ENCODE measurements at places on chromosomes 11 and 22.

GRCh38 chr11:47234669-47235100 lies 13.9 kb downstream of the ACP2 start:
- no peak for DNase-seq

DNA sequence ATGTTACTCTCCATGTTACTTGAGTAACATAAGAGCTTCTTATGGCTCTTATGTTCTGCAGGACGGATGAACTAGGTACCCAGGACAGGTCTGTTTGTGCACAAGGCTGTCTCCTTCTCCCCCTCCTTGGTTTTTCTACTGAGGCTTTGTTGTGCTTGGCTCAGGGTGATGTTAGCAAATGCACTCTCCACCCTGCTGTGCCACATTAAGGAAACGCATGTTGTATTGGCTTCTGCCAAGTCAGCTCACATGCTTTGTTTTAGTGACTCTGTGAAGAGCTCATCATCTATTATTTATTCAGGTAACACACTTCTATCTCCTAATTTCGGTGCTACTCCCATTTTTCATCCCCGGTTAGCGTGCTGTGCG lies 108.3 kb downstream of the PTPRJ start:
- DNase-seq: no peak

DNA sequence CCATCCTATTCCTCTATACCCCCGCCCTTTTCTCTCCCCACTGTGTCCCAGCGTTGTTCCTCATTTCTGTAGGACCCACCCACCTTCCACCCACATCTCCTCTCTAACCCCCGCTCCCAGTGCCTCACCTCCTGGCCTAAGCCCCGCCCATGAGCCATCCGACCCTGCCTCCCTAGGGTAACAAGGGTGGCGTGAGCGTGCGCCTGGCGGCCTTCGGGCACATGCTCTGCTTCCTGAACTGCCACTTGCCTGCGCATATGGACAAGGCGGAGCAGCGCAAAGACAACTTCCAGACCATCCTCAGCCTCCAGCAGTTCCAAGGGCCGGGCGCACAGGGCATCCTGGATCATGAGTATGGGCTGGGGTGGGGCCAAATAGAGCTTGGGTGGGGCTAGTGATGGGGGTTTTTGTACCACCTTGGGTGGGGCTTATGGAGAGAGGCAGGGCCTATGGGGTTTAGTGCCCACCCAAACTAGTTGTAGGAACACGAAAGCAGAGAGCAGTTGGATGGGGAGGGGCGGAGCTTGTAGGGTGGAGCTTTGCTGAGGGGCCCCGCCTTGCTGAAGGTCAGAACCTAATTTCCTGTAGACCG lies 4.5 kb downstream of the INPP5J start:
- no peak for DNase-seq

DNA sequence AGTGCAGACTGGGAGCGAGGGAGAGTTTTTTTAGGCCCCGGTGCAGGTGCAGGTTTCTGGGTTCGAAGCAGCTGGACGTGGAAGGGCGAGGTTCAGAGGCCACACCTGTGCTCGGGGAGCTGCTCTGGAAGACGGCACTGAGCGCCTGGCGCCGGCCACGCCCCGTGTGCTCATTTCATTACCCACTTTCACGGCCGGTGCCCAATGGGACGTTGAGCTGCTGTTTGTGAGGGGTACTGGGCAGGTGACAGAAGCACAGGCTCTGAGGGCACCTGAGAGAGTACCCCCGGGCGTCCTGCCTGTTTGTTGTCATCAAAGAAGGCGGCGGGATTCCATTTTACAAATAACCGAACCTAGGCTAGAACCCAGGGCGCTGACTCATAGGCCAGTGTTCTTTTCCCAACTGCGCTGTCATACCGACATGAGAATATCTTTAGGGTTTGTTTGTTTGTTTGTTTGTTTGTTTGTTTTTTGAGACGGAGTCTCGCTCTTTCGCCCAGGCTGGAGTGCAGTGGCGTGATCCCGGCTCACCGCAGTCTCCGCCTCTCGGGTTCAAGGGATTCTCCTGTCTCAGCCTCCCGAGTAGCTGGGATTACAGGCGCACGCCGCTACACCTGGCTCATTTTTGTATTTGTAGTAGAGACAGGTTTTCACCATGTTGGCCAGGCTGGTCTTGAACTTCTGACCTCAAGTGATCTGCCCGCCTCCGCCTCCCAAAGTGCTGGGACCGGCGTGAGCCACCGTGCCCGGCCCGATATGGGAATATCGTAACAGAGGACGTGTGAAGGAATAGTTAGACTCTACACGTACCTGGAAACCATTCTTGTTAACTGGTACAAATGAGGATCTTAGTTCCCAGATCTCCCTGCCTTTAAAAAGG lies 16.6 kb upstream of the SPTBN2 start:
- DNase-seq: no peak

DNA sequence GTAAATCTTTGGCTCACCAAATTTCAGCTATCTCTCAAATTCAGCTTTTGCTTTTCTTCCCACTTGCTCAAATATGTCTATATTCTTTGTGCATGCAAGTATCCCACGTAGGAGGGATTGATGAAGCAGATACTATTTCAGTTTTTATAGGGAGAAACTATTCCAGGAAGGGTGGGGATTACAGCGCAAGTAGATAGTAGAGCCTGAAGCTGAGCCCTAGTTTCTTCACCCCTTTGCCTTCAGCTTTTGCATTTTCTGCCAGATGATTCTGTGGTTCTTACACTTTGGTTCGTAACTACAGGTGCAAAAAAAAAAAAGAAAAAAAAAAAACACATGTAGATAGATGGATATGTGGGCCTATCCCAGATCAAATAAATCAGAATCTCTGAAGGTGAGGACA lies 3.1 kb upstream of the ACP2 start:
- no peak for DNase-seq

GRCh38 chr11:131284041-131284440 lies 86.4 kb upstream of the NTM start:
- no peak for DNase-seq

- DNase-seq: no peak
These were observed 91.1 kb upstream of the B3GAT1 start for GRCh38 chr11:134503100-134503499.

DNA sequence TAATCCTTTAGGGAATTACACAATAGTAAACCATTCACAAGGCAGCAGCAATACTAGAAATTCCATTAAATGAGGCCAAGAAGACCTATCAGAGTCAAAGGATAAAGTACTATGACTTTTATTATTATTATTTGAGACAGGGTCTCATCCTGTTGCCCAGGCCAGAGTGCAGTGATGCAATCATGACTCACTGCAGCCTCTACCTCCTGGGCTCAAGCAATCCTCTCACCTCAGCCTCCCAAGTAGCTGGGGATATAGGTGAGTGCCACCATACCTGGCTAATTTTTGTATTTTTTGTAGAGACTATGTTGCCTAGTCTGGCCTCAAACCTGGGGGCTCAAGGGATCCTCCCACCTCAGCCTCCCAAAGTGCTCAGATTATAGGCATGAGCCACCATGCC lies 51.8 kb downstream of the TTC28 start:
- DNase-seq: no peak

DNA sequence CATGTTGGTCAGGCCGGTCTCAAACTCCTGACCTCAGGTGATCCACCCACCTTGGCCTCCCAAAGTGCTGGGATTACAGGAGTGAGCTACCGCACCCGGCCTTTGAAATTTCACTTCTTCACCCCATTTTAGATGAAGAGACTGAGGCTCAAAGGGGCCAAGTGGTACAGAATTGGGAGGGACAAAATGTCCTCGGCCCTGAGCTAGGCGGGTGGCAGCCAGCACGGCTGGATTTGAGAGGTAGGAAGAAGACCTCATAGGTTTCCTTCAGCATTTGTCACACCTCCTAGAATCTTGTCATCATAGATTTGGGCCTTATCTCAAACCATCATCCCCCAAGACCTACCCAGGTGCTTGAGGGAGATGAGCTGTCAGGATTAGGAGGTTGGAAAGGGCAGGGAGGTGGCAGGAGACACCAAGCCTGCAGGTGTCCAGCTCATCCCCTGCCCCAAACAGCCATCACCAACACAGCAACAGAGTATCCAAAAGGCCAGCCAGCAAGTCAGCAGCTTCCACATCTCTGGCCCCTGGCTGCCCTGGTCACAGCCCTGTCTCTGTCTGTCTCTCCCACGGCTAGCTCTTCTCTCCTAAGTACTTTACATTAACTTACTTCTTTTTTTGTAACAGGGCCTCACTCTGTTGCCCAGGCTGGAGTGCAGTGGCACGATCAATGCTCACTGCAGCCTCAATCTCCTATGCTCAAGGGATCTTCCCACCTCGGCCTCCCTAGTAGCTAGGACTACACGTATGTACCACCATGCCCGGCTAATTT lies 11.2 kb upstream of the TMPRSS6 start:
- DNase-seq: no peak

DNA sequence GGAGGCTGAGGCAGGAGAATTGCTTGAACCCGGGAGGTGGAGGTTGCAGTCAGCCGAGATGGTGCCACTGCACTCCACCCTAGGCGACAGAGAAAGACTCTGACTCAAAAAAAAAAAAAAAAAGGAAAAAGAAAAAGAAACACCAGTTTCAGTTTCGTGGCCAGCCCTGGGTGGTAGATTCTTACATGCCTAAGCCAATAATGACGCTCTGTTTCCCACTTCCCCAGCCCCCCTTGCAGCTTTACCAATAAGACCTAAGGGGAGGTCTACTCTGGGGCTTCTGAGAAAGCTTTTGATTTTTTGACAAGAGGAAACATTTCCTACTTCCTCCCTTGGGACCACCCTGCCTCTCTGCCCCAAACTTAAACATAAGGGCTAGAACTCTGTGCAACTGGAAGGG lies 30.0 kb upstream of the PTPRJ start:
- DNase-seq: no peak

DNA sequence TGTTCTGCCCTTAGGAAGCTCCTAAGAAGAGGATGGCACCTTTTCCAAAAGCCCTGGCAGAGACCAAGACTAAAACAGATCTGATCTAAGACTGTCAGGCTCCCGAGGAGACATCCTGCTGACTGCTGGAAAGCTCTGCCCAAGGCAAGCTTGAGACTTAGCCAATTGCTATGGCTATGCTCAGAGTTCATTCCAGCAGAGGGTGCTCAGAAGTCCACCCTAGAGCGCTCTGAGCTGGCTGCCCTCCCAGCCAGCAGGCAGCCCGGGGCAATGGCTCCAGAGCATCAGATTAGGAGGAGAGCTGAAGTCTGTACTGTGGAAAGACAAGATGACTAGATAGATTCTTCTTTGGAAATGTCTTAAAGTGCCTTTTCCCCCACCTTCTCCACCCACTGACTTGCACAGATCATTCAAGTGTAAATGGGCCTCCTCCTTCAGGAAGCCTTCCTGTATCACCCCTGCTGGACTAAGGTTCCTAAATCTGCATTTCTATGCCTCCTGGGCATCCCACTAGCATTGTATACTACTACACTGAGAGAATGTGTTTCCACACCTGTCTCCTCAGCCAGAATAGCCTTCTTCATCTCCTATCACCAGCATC lies 23.4 kb downstream of the LRRC55 start:
- no peak for DNase-seq

DNA sequence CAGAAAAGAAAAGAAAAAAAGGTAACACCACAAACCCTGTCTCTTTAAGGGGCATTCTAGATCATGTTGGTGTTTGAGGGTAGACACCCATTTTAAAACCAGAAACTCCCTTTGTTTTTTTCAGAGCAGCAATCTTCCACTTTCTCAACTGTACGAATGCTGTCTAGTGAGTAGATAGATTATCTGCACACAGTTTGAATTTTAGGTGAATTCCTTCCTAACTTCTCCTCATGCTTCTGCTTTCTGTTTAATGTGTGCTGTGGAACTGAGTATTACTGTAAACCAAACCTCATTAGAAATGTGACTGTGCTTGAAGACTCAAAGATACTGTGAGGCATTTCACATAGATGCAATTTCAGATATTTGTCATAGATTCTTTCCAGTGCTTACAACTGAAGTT lies 102.4 kb downstream of the PRMT3 start:
- DNase-seq: no peak

DNA sequence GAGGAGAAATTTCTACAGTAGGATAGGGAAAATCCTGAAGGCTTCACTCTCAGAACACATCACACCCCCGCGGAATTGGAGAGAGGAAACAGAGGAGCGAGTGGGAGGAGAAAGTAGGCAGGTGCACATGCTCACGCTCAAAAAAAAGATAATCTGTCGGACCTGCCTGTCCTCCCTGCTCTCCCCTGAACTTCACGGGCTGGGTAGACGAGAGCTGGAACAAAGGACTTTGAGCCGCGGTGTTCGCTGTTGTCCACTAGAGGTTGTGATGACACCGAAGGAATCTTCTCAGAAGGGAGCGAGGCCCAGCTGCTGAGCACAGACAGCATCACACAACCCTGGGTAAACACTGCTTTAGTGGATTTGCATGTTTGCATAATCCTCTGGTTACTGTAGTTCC lies 5.0 kb downstream of the SEZ6L start:
- no peak for DNase-seq

- DNase-seq: no peak
These were observed 24.2 kb downstream of the MED15 start for GRCh38 chr22:20531404-20532201.

- no peak for DNase-seq
These were observed 1.8 kb downstream of the LARGE2 start for GRCh38 chr11:45924036-45924915.

- no peak for DNase-seq
These were observed 22.3 kb upstream of the PHLDA2 start for GRCh38 chr11:2951231-2952110.

GRCh38 chr11:69050592-69051380 lies 2.1 kb downstream of the TPCN2 start:
- no peak for DNase-seq

GRCh38 chr11:70322666-70323065 lies 52.2 kb downstream of the PPFIA1 start:
- no peak for DNase-seq

DNA sequence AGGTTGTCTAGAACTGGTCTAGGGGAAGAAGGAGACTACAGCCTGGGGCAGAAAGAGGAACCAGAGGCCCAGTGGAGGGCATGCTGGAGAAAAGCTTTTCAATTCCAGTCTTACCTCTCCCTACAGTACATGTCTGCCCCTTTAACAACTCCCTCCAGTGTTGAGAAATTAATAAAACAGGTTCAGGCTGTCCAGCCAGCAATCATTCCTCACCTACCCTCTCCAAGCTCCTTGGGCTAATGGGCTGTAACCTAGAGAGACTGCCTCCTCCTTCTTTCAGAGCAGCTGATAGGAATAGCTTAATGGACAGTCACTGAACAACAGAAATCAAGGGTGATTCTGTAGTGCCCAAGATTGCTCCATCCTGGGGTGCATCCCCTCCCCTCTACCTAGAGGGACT lies 8.8 kb downstream of the SLC35F2 start:
- DNase-seq: no peak

- no peak for DNase-seq
These were observed 609.7 kb downstream of the TBC1D22A start for GRCh38 chr22:47372111-47372581.

DNA sequence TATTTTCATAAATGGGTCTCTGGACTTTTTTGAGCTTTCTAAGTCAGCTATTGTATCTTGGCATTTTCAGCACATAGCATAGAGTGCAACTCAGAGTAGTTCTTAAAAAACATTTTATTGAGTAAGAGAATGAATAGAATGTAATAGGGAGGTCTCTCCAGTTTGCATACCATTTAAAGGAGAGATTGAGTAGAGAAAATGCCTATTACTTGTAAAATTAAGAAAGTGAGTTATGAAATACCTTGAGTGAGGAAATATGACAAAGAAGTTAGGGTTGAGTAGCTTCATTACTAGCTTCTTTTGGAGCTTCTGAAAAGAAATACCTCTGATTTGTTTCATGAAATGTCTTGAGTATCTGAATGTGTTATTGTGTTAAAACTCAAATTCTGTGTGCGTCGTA lies 140.0 kb downstream of the AASDHPPT start:
- DNase-seq: no peak

GRCh38 chr22:49101873-49102272 lies 725.8 kb downstream of the BRD1 start:
- no peak for DNase-seq

Measured in NCI-H1930 (cell line).